ENCODE measurements at places on chromosomes 1 and 21.

DNA sequence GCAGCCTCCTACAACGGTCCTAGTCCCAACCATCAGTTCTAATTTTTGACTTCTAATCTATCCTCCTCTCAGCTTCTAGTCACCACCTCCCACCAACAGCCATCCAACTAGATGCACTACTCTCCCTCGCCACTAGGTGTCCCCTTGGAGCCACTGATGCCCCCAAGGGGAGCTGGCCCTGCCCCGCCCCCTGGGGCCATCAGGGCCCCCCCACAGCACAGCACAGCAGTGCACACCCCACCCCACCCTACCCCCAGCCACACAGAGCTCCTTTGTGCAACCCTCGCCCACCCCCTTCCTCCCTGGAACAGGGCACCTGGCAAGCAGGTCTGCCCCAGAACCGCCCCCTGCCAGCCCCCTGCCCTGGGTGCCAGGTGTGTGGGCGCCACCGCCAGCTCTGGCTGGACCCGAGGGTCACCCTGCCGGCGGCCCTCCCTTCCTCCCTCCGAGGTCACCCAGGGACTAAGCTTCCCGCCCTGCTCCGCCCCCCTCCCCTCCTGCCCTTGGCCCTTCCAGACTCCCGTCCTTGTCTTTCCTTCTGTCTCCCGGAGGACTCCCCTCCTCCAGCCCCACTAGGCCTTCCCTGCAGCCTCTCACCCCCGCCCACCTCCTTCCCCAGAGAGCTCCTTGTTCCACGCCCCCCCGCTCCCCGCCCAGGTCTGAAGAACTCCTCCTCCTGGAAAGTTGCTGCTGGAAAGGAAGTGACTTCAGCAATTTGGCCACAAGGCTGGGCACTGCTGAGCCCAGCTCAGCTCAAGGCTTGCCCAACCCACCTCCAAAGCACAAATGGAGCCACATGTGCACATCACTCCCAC, 47.0 kb downstream of the AHDC1 start:
- DNase-seq, result peak; percentile 89

DNA sequence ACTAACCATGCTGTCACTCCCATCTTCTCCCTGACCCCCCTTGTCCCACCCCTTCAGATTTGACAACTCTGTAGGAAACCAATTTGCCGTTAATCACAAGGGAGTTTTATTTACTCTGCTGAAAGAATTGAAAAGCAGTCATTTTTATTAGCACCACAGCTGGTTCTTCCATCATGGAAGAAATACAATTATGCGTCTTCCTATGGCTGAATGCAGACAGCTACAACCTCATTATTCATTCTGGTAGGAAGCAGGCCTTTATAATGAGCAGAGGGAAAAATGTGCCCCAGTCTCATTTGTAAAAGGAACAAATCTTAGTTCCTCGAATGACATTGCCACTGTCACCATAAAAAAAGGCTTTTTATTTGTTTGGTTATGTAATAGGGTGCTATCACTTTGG, 35.2 kb downstream of the JUN start:
- DNase-seq, result no peak

- DNase-seq, result no peak
These were observed 10.5 kb downstream of the VANGL1 start for GRCh38 chr1:115652236-115652788.

DNA sequence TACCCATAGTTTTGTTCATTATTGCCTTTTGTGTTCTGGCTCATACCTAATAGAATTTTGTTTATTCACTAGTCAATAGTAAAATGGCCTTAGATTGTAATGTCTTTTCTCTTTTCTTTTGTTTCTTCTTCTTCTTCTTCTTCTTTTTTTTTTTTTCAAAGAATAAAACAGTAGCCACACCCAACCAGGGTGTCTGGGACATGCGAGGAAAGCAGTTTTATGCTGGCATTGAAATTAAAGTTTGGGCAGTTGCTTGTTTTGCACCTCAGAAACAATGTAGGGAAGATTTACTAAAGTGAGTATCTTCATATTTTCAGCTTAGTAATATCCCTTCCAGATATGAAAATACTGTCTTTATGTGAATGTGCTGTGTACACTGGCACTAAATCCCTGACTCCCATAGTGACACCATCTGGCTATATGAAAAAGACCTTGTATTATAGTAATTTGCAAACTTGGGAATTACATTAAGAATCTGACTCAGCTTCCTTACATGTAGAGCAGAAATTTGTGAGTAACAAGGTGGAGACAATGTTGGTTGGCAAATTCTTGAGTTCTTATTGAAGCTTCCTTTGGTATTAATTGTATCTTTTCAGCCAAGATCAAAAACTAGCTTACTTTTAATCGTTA, 24.6 kb downstream of the AGO4 start:
- no peak for DNase-seq

DNA sequence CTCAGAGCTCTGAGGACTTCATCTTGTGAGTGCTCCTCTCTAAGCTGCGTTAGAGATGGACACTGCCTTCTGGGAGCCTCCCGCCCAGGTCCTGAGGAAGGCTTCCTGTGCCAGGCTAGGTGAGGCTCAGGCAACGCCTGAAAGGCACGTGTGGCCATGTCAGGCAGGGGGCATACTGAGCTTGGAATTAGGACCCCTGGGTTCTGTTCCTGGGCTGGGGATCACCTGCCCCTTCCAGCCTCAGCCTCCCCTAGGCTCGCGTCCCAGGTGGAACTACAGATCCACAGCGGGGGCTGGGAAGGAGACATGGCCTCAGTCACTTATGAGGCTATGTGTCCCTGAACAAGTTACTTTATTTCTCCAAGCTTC, 10.0 kb upstream of the ASCL5 start:
- no peak for DNase-seq

- no peak for DNase-seq
These were observed 187.1 kb upstream of the SGIP1 start for GRCh38 chr1:66346873-66347272.

DNA sequence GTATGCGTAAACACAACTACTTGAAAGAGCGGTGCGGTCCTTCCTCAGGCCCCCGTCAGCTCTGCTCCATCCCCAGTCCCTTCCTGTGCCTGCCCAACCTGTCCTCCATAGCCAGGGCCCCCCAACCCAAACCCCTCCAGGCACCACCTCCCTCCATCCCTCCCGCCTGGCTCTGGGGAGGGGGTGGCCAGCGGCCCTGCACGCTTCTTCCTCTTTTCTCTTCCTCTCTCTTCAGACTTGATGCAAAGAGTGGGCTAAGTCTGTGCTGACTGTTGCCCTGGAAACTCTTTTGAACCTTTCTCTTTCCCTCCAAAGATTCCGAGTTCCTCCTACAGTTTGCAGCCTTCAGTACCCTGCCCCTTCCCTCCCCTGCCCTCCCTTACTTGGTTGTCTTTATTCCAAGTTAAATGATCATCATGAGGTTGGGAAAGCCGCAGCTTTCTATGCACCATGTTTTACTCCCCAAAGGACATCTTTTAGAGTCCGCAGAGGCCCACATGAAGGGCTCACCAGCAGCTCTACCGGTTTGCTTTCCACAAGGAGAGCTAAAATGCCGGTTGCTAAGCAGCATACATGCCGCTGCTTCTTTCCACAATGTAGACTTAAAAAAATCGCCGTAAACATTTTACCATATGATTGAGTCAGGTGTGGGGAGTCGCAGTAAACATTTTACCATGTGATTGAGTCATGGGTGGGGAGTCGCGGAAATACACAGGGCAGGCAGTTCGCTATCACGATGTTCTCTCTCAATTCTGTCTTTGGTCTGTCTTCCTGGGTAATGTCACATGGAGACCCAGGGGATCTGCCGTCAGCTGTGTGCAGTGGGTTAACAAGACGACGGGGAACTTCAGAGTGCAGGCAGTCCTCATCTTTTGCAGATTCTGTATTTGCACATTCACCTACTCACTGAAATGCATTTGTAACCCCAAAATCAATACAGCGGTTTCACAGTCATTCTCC, 525.3 kb downstream of the KIF26B start:
- no peak for DNase-seq

- no peak for DNase-seq
These were observed 8.0 kb downstream of the TENT5B start for GRCh38 chr1:27004471-27005165.

DNA sequence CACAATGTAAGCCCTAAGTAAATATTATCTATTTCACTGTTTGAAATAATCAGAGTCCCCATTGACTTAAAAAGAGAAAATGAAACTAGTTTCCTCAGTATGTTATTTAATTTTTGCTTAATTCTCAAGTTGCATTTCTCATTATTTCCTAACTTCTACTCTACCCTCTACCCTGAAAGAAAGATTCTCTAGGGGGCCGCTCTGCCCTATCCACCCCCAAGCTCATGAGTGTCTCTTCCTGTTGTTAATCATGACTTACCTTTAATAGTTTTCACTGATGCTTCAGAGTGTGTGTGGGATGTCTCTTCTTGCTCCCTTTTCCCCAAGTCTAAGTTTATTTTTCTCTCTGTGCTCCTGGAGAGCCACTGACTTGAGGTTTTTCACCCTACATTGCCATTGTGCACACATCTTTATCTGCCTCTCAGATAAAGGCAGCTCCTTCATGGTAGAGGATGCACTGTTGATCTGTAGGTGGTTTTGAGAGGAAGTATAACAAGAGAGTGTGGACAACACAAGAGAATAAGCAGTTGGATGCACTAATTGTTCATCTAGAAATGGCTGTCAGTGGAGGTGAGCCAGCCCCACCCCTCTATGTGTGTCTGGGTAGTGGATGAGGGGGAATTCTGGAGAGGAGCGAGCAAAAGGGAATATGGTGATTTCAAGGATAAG, 261.7 kb downstream of the CHRM3 start:
- DNase-seq, result no peak

DNA sequence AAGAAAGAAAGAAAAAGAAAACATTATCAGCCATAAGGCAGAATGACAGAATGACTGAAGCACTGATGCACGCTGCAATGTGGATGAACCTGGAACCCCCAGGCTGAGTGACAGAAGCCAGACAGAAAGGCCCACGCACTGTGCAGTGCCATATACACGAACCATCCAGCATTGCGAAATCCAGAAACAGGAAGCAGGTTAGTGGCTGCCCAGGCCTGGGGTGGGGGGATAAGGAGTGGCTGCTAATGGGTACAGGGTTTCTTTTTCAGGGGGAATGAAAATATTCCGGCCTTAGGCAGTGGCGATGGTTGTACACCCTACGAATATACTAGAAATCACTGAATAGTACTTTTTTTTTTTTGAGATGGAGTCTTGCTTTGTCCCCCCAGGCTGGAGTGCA, 57.0 kb downstream of the CHD5 start:
- DNase-seq, result no peak

DNA sequence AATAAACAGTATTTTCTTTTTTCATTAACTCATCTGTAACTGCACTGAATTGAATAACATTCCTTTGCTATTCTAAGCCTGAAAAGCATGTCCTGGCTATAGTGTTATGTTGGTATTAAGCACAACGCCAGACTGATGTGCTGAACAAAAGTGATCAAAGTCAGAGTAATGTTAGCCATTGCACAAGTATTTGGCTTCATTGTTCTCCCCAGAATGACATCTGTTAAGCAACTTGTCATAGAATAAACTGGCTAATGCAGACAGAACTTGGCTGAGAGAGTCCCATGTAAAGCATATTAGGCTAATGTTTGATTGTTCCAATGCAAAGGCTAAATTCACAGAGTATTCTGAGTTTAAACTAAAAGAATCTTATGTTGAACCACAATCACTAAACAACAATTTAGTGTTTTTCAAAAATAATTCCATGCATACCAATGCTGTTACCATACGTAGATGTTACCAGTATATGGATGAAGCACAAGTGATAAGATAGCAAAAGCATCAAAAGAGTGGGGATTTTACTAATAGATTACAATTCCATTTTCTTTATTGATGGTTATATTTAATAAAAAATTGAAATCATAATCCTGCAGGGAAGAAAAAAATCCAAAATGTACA, 235.3 kb upstream of the DMRTA2 start:
- no peak for DNase-seq

- DNase-seq, result no peak
These were observed 10.4 kb upstream of the FOXE3 start for GRCh38 chr1:47405697-47406096.

GRCh38 chr1:76491737-76492136, 375.5 kb upstream of the ST6GALNAC5 start:
- DNase-seq, result no peak

- no peak for DNase-seq
These were observed 622.3 kb downstream of the PTPRU start for GRCh38 chr1:29858646-29859045.

DNA sequence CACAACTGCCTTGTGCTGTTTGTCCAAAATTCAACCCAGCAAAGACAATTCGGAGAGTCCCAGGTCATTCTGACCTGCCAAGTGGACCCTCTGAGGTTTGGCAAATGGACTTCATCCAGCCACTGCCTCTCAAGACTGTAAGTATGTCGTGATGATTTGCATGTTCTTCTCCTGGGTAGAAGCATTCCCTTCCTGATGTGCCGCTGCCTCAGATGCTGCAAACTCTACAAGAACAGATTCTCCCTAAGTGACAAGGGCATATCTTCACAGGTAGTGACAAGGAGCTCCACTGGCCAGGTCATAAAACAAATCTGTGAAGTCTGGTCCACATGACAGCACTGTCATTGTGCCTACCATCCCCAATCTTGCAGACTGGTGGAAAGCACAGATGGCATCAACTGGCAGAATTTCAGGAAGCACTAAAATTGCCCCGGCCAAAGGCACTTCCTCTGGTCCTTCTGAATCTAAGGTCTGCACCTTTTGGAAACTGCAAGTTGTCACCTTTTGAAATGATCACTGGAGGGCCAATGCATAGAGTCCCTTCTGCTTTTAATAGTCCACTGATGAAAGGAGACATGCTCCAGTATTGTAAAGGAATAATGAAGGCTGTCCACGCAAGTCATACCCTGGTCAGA, 27.4 kb downstream of the POFUT2 start:
- DNase-seq, result no peak

GRCh38 chr21:33844104-33844889, 71.3 kb downstream of the ATP5PO start:
- no peak for DNase-seq

DNA sequence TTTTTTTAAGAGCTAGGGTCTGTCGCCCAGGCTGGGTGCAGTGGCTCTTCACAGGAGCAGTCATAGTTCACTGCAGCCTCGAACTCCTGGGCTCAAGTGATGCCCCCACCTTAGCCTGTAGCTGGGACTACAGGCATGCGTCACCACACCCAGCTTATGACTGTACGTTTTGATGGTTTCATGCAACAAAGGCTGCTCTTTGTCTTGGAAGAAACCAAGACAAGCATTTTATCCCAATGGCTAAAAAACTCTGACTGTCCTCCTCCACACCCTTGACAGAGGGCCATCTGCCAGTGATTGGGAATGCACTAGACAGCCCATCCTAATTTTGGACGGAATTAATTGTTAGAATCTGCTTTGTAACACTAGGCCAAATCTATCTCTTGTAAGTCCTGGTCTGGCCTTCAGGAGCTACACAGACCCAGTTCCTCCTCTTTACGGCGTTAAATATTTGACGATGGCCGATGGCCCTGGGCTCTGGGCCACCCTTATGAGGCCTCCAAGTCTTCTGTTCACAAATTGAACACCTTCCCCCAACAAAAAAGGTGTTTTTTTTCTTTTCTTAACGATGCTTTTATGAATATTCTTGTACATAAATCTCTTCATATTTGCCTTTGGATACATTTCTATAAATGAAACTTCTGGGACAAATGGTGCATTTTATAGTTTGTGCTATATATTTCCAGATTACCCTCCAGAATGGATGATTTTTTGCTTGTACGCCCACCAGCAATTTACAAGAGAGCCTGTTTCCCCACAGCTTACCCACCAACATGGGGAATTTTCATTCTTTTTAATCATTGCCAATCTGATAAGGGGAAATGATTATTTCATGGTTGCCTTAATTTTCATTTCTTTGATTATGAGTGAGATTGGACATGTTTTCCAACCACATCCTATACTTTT, 104.8 kb upstream of the SLC25A33 start:
- DNase-seq, result no peak

- no peak for DNase-seq
These were observed 93.2 kb upstream of the AJAP1 start for GRCh38 chr1:4561205-4561604.

GRCh38 chr1:118982821-118983557, 5.2 kb downstream of the TBX15 start:
- no peak for DNase-seq

Data from stimulated activated CD8-positive, alpha-beta memory T cell treated with anti-CD3 and anti-CD28 coated beads, Interleukin-4, amount 100 ng/mL, for 48 hours (primary cell).